ENCODE measurements at places on chromosomes 2 and 18. TPM values are rescaled to one million over a fixed set of nuclear protein-coding genes. Genes with fewer than 3 reads are reported as not detected.

GRCh38 chr2:207692206-207693065, 19.0 kb upstream of the CCNYL1 start:
- DNase-seq = no peak

GRCh38 chr2:51018145-51018544, 13.8 kb downstream of the NRXN1 start:
- no peak for DNase-seq

DNA sequence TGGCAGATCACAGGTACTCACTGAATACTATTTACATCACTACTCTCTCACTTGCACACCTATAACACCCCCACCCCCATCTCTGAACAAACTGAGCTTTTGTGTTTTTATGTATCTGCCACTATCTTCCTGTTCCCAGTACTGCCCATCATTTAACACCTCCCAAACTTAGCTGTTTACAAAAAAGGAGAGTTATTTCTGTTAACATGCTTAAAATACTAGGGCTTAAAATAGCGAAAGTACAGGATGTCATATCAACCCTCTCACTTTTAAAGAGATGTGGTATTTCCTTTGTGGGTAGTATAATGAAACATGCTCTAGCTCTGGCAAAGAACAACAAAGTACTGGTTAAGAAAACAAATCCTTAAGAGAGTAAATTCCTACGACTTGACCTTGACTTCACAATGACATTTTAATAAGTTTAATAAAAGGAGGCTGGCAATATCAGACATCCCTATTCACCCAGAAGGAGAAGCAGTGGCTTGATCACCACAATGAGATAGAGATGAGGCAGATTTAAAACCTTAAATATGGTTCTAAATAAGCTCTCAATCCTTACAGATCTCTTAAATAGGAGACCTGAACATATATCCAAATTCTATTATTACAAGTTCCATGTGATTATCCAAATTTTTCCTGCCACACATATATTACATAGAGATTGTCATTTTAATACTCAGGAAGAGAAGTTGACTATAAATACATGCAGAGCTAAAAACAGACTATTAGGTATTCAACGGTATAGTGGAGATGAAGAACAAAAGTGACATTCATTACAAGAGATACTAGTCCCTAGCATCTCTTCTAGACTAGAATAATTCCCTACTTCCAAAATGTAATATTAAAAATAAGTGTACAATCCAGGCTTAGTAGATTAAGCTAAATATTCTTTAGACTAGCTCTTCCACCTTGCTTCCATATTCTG, 36.9 kb downstream of the TRAK2 start:
- no peak for DNase-seq

DNA sequence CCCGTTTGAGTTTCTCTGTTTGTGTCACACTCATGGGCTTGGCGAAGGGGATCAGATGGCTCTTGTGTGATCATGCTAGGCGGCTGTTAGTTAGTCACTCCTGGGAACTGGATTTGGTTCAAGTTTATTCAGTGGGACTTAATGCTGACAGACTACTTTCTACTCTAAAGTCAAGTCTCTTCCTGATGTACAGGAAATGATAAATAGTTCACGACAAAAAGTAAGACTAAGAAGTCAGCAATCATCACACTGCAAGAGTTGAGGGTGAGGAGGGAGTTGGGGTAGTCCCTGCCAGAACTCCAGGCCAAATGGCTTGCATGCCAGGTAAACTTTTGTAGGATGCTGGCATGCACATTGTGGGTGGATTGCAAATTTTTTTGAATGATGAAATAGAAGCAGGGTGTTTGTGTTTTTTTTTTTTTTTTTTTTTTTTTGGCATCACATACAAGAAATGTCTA, 25.1 kb upstream of the CCL20 start:
- DNase-seq = no peak

ARHGAP25 gene
- 6.8 TPM for total RNA-seq
